ENCODE measurements at places on chromosomes 16 and 17.
A peak's percentile ranks its signal among the peaks of the same experiment; 100 is the strongest.

- no peak for DNase-seq
Measured at GRCh38 chr16:49485663-49486062, 112.1 kb downstream of the C16orf78 start.

DNA sequence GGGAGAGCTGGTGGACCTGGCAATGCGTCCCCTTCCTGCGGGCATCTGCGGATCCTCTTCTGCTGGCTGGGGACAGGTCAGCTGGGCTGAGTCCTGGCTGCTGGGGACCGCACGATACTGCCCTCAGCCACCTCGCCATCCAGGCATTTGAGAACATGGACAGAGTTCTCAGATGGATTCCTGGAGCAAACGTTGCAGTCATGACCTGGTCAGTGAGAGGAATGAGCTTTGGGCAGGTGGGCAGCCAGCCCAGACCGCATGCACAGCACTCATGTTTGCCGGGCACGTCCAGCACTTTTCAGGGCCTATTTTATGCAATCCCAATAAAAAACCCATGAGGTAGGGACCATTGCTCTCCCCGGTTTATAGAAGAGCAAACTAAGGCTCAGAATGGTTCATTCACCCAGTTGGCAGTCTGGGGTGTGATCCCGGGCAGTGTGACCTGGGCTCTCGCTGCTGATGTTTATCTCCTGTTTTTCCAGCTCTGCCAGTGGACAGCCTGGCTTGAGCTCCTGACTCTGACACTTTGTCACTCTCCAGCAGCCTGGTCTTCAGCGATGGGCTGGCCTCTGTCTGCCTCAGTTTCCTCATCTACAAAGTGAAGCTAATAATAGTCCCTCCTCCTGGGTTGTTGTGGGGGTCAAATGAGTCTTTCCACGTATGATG lies 294.7 kb downstream of the IRF8 start:
- DNase-seq: no peak

DNA sequence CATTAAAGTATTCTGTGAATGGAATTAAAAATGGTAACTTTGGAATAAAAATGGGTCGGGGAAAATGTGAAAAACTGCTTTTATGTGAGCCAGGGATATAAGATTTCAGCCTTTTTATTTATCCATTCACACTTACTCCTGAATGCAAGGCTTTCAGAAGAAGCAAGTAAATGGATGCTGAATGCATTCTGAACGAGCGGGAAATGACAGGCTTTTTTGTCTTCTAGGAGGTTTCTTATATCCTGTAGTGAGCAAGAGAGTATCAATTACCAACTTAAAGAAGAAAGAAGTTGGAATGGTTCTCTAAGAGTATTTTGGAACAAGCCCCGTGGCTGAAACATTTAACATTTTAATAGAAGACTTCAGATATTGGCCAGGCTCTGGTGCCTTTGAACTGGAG lies 36.0 kb downstream of the NUP93 start:
- no peak for DNase-seq

GRCh38 chr17:37422971-37423625 lies 16.4 kb downstream of the TADA2A start:
- DNase-seq: no peak

DNA sequence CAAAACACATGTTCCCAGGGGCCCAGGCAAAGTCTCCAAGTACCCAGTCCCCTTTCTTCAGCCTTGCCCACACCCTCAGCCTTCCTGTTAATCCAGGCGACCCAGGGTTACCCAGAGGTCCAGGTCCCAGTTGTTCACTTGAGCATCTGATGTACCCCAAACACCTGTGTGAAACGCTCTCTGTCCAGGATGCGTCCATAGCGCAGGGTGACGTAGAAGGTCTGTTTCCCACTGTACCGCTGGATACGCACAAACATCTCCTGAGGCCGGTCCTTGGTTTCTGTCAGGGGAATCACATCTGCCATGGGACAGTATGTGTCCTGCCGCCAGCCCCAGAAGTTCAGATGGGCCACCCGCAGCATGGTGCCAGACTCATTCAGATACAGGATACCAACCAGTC lies 1.6 kb downstream of the TMEM186 start:
- no peak for DNase-seq

DNA sequence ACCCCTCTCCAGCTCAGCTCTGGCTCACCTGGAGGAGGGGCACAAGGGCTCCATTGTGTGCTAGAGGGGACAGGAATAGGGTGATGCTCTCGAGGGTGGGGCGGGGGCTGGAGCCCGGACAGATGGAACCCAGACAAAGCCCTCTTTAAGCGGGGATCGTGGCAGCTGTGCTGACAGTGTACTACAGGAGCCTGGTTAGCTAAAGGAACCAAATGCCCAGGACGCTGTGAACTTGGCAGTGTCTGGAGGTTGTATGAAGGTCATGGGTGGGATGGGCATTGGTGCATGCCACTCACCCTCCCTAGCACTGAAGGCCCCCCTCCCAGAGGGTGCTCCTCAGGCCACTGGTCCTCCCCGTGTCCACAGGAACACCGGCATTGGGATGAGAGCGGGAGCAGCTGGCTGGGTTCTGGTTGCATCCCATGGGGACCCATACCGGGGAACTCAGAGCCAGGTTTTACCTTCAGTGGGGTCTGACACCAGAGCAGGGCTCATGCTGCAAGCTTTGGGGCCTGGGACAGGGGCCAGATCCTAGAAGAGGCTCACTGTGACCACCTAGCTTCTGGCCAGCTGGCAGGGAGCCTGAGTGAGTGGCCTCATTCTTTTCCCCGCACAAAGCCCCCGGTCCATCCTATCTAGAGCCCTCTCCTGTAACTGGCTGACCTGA lies 11.9 kb downstream of the KIF19 start:
- no peak for DNase-seq

- no peak for DNase-seq
Measured at GRCh38 chr17:57877803-57878377, 28.0 kb upstream of the MRPS23 start.

DNA sequence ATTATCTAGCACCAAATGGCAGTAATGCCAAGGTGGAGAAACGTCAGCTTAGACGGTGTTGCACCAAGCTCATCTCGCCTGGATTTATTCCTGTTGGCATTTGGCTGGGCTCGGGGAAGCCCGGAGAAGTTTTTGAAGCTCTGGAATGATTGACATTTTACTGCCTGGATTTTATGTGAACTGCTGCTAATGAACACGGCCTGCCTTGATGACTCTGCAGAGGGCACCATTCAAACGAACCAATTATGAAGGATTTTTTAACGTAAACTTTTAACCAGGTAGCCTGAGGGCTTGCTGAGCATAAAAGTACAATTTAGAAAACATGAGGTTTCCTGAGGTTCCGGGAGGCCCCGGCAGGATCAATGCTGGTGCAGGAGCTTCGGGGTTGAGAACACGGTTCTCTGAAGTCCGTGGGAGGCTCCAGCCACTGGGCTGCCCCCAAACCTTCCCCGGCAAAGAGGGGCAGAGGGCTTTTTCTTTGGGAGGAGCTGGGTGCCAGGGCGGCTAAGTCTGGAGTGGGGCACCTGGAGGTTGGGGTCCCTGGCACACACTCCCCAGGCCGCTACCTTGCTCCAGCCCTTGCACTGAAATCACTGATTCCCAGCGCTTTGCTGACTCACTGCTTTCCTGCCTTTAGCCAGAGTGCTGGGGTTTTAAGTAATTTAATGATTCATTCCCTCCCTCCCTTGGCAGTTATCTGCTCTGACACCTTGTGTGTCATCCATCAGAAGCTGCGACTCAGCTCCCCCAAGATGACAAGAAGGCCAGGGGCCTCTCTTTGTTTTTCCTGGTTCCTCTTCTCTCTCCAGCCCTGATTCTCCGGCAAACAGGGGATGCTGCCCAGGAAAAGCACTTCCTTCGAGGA lies 161.2 kb upstream of the IRX3 start:
- no peak for DNase-seq

GRCh38 chr16:70152578-70153302 lies 20.8 kb upstream of the CLEC18C start:
- no peak for DNase-seq

GRCh38 chr17:66422186-66422585 lies 119.8 kb downstream of the PRKCA start:
- DNase-seq: no peak

GRCh38 chr17:10888858-10889257 lies 51.0 kb upstream of the PIRT start:
- DNase-seq: no peak

GRCh38 chr16:16005721-16006120 lies 56.3 kb downstream of the ABCC1 start:
- DNase-seq: no peak

- DNase-seq: no peak
Measured at GRCh38 chr16:61892531-61892930, 143.7 kb downstream of the CDH8 start.

DNA sequence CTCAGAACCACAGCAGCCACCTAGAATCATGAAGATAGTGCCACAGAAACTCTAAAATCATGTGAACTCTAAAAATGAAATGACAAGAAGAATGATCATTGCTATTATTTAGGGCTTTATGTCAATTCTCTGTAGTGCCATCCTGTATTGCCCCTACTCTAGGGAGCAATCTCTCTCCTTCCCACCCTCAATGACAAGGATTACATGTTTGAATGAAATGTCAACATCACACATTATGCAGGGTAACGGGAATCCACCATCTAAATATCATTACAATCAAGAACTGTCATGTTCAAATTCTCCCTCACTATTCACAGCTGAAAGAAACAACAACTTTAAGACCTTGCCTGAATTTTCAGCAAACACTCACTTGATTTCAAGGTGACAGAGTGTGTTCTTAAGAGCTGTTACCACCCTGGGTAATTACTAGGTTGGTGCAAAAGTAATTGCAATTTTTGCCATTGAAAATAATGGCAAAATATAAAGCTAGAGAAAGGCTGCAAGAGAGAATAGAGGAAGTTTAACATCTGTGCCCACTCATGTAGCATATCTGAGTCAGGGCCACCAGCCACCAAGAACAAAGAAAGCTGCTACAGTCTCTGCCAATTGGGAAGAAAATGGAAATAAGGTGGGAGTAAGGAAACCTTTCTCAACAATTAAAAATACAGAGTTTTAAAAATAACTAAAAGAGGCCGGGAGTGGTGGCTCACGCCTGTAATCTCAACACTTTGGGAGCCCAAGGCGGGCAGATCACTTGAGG lies 112.8 kb upstream of the PSMD7 start:
- DNase-seq: no peak

- no peak for DNase-seq
Measured at GRCh38 chr16:7017006-7017662, 315.5 kb upstream of the RBFOX1 start.

DNA sequence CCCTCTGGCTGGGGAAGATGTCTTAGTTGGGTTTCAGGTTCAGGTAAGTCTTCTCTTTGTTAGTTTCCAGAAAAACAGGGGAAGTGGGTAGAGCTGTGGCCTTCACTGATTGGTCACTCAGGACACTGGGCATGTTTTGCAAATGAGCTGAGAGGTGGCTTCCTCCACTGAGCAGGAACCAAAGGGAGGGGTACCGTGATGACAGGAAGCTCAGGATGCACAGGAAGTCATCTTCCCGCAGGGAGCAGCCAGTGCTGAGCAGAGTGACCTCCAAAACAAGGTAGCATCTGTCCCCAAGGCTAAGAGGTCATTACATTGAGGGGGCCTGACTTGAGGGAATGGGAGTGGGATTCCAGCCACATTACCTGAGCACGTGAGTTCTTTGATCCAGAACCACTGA lies 5.6 kb downstream of the NT5C start:
- no peak for DNase-seq

- DNase-seq: no peak
Measured at GRCh38 chr16:66205287-66206231, 160.9 kb upstream of the CDH5 start.

GRCh38 chr17:29138971-29139691 lies 41.1 kb downstream of the MYO18A start:
- DNase-seq: no peak

DNA sequence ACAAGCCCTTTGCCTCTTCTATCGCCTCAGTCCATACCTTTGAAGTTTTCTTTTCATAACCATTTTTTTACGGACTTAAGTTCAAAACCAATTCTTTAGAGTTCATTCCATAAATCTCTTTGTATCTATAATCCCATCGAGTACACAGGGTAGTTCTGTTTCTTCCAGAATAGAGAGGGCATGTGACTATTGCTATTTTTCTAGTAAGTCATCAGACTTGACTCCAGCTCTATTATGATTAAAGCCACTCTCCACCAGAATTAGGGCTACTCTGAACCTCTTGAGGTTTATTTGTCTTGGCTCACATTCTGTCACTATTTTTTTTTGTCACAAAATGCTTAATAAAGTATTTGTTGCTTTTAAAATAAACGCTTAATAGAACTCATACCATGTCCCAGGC lies 191.9 kb upstream of the AXIN2 start:
- DNase-seq: no peak

- DNase-seq: no peak
Measured at GRCh38 chr17:79515646-79516571, 94.9 kb downstream of the RBFOX3 start.

GRCh38 chr16:70687671-70688245 lies 1.9 kb upstream of the MTSS2 start:
- DNase-seq: no peak

DNA sequence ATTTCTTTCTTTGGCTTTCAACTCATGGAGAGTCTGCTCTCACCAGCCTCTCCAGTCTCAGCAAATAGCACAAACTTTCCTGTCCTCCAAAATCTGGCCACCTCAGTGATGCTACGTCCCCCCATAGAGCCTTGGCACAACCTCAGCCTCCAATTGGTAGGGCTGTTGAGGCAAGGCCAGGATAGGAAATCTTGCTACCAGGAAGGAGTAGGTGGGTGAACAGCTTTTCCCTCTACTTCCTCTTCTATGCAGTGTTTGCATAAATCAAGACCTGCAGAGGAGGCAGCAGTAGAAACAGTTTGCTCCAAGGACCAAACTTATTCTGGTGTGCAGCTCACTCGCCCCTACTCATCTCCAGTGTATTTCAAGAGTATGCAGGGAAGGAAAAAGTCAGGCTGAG lies 701 bp upstream of the DPEP2 start:
- no peak for DNase-seq

- no peak for DNase-seq
Measured at GRCh38 chr16:29831490-29831889, 11.2 kb downstream of the MVP start.

- peak; percentile 38 for DNase-seq
Measured at GRCh38 chr17:8935191-8935590, 30.3 kb downstream of the PIK3R5 start.

DNA sequence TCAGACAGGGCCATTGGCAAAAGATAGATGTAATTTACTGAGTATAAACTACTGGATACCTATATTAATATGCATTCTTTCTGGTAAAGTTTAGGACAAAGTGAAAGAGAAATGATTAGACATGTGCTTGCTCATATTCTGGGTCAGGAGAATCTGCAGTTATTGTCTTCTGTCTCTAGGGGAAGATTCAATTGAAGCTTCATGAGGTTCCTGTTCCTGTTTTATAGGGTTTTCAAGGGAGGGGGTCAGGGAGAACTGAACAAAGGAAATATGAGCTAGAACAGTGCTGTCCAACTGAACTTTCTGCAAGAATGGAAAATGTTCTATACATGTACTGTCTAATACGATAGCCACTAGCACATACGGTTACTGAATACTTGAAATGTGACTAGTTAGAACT lies 59.3 kb upstream of the CORO6 start:
- no peak for DNase-seq

DNA sequence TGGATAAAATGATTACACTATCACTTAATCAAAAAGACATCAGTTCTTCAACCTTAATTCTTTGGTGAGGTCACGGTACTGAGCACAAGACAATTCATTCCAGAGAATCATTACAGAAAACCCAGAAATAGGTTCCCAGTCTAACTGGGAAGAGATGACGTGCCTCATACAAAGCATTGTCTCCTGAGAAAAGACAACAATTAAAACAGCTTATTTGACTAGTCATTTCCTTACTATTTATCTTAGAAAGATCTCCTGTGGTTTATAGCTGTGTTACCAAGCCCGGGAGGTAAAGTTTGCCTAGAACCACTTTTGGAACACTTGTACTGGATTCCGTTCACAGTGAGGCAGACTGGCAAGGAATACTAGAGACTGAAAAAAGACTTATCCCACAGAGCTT lies 5.1 kb downstream of the PHF12 start:
- no peak for DNase-seq

Measured in activated naive CD8-positive, alpha-beta T cell treated with anti-CD3 and anti-CD28 coated beads, Interleukin-2, amount 50 U/mL, for 16 hours (primary cell).